ENCODE measurements at places on chromosomes 1 and 21. TPM values are rescaled to one million over a fixed set of nuclear protein-coding genes. Genes with fewer than 3 reads are reported as not detected.

FAM151A gene
- not detected for total RNA-seq

LYPD8 gene
- not detected for total RNA-seq

DNA sequence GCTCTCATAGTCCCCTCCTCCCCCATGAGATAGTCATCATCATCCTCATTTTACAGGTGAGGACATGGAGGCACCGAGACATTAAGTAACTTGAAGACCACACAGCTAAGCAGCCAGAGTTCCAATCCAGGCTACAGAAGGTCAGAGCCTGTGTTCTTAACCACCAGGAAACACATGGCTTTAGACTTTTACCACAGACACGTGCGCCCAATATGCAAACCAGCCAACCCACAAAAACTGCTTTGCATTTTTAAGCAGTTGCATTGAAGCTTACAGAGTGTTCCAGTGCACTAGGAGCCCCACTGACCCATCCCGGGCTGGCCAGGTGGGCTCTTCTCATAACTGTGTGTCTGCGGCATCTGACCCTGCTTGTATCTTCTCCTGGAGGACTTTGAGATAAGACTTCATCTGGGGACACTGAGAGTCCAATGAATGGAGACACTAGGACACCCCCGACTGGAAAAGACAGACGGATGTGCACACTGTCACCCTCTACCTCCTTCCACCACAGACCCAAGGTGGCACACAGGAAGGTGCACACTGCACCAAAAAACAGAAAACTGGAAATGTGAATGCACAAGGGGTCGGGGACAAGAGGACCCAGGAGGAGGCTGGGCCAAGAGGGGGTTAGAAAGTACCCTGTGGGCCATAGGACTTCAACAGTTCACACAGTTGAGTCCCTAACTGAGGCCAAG lies 56.4 kb downstream of the ETS2 start:
- no peak for DNase-seq

DNA sequence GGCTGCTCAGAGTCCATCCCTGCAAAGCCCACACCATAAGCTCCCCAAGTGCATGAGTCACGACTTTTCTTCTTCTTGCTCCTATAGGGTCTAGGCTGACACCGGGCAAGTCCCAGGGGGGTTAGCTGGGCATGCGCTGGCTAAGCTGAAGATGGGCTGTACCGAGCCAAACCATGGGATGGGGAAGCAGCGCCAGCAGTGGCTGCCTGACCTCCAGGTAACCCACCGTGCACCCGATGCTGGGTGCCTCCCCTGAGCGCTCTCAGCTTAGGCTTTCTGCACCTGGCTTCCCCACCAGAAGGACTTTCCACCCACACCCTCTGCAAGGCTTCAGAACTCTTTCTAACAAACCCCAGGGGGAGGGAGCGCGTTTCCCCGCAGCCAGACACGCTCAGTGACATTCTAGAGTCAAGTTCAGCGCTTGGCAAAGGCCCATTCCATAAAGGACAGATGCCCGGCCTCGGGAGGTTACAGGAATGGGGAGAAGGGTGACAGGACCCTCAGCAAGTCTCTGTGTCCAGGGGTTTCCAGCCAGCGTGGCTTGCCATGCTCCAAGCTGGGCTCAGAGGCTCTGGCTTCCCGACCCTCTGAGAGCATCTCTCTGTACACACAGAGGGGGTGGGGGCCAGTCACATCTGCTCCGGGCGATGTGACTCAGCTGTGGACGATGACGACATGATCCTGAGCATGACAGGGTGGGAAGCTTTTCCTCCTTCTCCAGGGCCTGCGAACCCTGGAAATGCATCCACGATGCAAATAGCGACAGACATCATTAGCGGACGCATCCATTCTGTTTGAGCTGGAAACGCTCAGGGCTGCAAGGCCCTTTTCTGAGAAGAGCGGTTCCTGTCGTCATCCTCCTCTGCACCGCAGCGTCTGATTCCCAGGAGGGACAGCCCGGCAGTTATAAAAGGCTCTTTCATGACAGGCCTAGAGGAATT lies 107.8 kb downstream of the SIK1 start:
- DNase-seq = peak; percentile 58
